ENCODE measurements at places on chromosomes 1 and 21. TPM values are rescaled to one million over a fixed set of nuclear protein-coding genes. Genes with fewer than 3 reads are reported as not detected.

NES gene
- 9.9 TPM for polyA plus RNA-seq

OR2T33 gene
- polyA plus RNA-seq, result not detected

AMY1B gene
- polyA plus RNA-seq, result not detected

EPHX1 gene
- polyA plus RNA-seq, result 8.7 TPM

LRRIQ3 gene
- not detected for polyA plus RNA-seq

SLC9C2 gene
- 0.31 TPM for polyA plus RNA-seq

LAX1 gene
- polyA plus RNA-seq, result not detected

RGS7 gene
- polyA plus RNA-seq, result 22.2 TPM

GBP3 gene
- polyA plus RNA-seq, result not detected

CADM3 gene
- polyA plus RNA-seq, result 91.2 TPM

VHLL gene
- 1.4 TPM for polyA plus RNA-seq

FCRL2 gene
- polyA plus RNA-seq, result not detected

PLA2G2D gene
- polyA plus RNA-seq, result not detected

VAV3 gene
- polyA plus RNA-seq, result 10.3 TPM

SYT11 gene
- polyA plus RNA-seq, result 122 TPM

NBPF20 gene
- polyA plus RNA-seq, result 6.8 TPM

NPPB gene
- not detected for polyA plus RNA-seq

KLHDC8A gene
- polyA plus RNA-seq, result 11.7 TPM

C1orf226 gene
- polyA plus RNA-seq, result 10.2 TPM

SUSD4 gene
- 31.5 TPM for polyA plus RNA-seq

SYDE2 gene
- 0.90 TPM for polyA plus RNA-seq

ZBTB8B gene
- 5.0 TPM for polyA plus RNA-seq

TOE1 gene
- polyA plus RNA-seq, result 16.8 TPM

NUF2 gene
- 2.8 TPM for polyA plus RNA-seq

CFAP141 gene
- not detected for polyA plus RNA-seq

DYNLT4 gene
- polyA plus RNA-seq, result not detected

TMEM82 gene
- not detected for polyA plus RNA-seq

AURKAIP1 gene
- polyA plus RNA-seq, result 104 TPM

SPAG17 gene
- polyA plus RNA-seq, result 0.25 TPM

KCNK2 gene
- polyA plus RNA-seq, result 4.9 TPM

FTCD gene
- polyA plus RNA-seq, result 1.4 TPM

DMRTA2 gene
- 0.22 TPM for polyA plus RNA-seq

LCE6A gene
- not detected for polyA plus RNA-seq

FCRL6 gene
- polyA plus RNA-seq, result not detected

LCE1B gene
- polyA plus RNA-seq, result not detected

ANKRD65 gene
- polyA plus RNA-seq, result 0.28 TPM

CLCA1 gene
- not detected for polyA plus RNA-seq

INSRR gene
- polyA plus RNA-seq, result 3.0 TPM

RCC1 gene
- polyA plus RNA-seq, result 13.1 TPM

AMPD1 gene
- not detected for polyA plus RNA-seq

CRNN gene
- polyA plus RNA-seq, result not detected

KIAA1614 gene
- polyA plus RNA-seq, result 1.4 TPM

PLEKHG5 gene
- polyA plus RNA-seq, result 28.8 TPM

ZNF593OS gene
- not detected for polyA plus RNA-seq

PDE4B gene
- 139 TPM for polyA plus RNA-seq

CASQ2 gene
- not detected for polyA plus RNA-seq

CSMD2 gene
- polyA plus RNA-seq, result 9.6 TPM

AGTRAP gene
- polyA plus RNA-seq, result 4.4 TPM

INAVA gene
- 1.3 TPM for polyA plus RNA-seq

C2CD4D gene
- not detected for polyA plus RNA-seq

CELA2A gene
- not detected for polyA plus RNA-seq

PTPN7 gene
- not detected for polyA plus RNA-seq

NTNG1 gene
- polyA plus RNA-seq, result not detected

PRR9 gene
- not detected for polyA plus RNA-seq

EXOSC10 gene
- polyA plus RNA-seq, result 115 TPM
